Jurkat, Clone E6-1 (cell line): ENCODE measurements at places on chromosomes 13 and 19.
A peak's percentile ranks its signal among the peaks of the same experiment; 100 is the strongest.

DNA sequence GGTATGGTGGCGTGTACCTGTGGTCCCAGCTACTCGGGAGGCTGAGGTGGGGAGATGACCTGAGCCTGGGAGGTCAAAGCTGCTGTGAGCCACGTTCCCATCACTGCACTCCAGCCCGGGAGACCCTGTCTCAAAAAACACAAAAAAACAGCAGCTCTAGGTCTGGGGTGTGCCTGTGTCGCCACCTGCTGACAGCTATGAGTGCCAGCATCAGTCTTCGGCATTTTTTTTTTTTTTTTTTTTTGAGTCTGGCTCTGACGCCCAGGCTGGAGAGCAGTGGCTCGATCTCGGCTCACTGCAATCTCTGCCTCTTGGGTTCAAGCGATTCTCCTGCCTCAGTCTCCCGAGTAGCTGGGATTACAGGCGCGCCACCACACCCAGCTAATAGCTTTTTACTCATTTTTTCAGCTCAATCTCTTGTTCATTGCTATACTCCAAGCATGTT, 10.1 kb downstream of the AP2S1 start:
- DNase-seq: peak; percentile 64

DNA sequence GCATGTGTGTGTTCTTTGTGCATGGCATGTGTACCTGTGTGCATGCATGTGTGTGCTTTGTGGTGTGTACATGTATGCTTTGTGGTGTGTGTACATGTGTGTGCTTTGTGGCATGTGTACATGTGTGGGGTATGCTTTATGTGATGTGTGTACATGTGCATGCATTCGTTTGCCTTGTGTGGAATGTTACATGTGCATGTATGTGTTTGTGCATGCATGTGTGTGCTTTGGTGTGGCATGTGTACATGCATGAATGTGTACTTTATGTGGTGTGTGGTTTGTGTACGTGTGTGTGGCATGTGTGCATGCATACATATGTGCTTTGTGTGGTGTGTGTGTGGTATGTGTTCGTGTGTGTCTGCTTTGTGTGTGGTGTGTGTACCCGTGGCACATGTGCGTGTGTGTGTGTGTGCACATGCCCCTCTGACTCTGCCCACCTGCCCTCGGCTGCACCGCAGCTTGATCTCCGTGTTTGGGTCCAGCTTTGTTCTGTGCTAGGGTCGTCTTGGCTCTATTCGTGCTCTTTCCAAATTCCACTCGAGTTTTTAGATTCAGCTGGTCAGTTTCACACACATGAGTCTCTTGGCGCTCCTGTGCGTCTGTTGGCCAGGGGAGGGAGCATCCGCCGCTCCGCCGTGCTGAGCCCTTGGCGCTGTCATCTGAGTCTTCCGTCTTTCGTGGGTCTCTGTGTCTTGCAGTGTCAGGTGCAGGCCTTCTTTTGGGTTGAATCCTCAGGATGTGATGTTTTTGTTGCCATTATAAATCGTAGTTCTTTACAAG, 46.5 kb upstream of the TFDP1 start:
- DNase-seq: no peak

- DNase-seq: no peak
Observed at GRCh38 chr13:110812869-110813645, 99.6 kb downstream of the ING1 start.

DNA sequence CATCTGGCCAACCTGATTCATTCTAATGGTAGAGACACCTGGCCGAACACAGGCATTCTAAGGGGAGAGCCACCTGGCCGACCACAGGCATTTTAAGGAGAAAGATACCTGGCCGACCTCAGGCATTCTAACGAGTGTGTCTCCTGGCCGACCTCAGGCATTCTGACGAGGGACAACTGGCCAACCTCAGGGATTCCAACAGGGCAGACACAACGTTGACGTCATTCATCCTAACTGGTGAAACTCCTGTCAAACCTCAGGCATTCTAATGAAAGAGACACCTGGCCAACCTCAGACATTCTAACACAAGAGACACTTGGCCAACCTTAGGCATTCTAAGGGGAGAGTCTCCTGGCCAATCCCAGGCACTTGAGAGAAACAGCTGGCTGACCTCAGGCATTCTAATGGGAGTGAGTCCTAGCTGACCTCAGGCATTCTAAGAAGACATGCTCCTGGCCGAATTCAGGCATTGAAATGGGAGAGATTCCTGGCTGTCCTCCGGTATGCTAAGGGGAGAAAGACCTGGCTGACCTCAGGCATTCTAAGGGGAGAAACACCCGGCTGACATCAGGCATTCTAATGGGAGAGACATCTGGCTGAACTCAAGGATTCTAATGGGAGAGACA, 1352.5 kb downstream of the UQCRFS1 start:
- no peak for DNase-seq

DNA sequence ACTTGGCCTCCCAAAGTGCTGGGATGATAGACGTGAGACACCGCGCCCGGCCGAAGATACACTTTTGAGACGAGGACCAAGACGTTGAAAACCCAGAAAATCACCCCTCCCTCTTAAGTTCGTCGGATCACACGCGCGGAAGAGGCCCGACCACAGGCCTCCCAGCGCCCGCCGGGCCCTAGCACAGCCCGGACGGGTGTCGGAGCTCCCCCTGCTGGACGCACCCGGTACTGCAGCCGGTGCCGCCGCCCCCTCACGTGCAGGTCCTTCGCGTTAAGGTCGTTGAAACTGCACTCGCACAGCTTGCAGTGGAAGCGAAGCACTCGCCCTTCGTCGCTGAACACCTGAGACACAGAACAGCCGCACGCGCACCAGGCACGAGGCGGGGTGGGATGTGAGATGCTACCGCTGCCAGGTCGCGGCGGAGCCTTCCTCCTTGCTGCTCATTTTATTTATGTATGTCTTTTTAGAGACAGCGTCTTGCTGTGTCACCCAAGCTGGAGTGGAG, 35.7 kb upstream of the MATK start:
- peak; percentile 69 for DNase-seq

DNA sequence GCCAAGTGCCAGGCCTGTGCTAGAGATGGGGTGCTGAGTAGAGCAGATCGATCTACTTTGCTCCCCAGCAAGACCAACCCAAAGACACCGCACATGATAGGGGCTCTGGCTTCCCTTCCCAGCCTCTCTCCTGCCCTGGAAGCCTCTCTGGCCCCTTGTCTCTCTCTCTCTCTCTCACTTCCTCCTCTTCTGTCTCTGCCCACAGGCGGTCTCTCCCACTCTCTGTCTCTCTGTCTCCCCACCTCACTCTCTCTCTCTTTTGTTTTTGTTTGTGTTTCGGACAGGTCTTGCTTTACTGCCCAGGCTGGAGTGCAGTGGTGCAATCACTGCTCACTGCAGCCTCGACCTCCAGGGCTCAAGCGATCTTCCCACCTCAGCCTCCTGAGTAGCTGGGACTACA, 1.3 kb downstream of the SELENOV start:
- no peak for DNase-seq

GRCh38 chr13:45278096-45278645, 62.8 kb downstream of the TPT1 start:
- no peak for DNase-seq

DNA sequence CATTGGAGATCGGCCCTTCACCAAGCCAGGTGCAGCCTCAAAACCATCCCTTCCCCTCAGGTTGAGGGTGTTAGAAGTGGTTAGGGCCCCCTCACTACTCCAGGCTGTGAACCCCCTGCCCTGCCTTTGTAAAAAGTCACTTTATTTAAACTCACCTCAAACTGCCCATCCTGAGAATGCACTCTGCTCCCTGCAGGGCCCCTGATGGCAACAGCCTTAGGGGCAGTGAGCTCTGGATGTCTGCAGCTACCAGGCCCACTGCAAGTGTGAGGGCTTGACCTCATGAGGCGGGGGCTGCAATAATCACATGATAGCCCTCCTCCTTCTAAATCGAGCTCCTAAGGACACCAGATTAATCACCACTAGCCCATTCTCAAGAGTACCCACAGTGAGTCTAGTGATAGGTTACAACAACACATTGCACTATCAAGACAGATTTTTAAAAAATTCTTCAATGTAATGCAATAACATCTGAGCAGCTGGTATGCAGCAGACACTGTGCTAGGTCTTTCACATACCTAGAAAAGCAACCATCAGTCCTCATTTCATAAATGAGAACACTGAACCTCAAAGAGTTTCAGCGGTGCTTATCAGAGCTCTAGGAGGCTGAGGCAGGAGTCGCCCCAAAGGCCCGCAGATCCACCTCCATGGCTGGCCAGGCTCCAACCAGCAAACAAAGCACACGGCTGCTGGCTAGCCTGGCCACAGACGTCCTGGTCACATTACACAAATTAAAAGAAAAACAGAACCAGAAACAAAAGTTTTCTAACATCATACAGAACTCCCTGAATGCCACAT, 26.0 kb downstream of the SLC7A1 start:
- DNase-seq: no peak

DNA sequence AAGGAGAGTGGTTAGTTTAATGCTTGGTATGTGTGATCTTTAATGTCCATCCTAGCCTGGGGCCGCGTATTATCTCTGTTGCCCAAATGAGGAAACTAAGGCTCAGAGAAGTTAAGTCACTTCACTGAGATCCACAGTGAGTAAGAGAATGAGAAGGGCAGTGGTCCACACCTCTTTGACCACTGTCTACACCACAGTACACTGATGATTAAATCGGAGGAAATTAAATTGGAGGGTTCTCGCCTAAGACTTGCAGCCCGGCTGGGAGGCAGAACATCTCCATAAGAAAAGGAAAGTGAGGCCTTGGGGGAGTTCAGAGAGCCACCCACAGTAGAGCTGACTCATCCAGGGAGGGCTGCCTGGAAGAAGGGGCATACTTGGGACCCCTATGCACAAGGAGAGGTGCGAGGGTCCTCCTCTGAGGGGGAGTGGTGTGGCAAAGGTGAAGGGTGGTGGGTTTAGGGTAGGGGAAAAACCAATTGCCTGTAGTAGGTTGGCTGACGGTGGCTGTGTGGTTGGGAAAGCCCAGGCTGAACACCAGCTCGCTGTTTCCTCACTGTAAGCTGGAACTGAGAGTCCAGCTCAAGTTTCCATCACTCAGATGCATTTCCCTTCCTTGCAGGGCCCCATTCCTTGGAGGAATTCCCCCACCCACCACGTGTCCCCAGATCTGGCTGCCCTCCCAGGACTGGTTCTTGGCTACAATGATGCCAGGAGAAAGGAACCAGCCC, 15.0 kb upstream of the DHRS12 start:
- DNase-seq: no peak

GRCh38 chr19:33098055-33098534, 17.1 kb downstream of the GPATCH1 start:
- DNase-seq: no peak

- peak; percentile 72 for DNase-seq
Observed at GRCh38 chr19:50357178-50358100, 8.0 kb downstream of the NAPSA start.

DNA sequence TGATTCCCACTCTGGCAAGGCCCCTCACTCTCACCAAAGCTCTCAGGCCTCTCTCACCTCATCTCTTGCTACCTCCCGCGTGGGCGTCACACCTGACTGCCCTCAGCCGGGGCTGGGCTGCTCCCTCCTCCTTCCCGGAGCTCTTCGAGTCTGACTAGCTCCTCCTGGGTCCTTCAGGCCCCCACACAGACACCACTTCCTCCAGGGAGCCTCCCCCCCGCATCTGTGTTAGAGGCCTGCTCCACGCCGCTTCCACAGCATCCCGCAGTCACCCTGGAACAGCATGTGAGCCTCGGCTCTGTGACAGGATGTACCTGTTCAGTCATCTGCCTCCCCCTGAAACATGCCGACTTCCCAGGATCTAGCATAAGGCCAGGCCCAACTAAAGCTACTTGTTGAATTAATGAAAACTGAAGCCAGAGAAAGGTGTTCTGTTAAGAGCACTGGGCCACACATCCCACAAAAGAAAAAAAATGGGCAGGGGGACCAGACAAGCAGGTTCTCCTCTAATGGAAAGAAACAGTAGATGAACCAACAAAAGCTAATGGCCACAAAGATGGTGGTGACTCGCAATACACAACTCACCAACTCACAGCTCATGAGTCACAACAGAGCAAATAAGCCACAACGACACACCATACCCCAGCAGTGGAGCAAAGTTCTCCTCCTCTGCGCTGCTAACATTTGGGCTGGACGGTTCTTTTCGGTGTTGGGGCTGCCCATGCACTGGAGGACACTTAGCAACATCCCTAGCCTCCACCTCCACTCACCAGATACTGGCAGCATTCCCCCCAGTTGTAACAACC, 3.0 kb downstream of the PPP6R1 start:
- DNase-seq: peak; percentile 72

DNA sequence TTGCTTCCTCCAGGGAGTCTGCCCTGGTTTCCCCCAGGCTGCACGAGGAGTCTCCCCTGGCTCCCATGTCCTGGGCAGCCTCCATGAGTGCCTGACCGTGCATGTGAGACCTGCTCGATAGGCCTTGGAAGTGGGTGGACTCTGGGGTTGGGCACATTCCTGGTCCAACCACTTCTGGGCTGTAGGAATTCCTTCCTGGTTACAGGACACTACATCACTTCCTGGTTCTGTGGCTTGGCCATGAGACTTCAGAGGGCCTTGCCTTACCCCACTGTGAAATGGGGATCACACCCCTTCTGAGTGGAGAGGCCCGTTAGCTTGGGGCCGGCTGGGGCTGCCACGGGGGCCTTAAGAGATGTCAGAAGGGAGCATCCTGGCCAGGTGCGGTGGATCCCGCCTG, 4.0 kb upstream of the ZNF628 start:
- no peak for DNase-seq

GRCh38 chr19:2495130-2495641, 19.3 kb downstream of the GADD45B start:
- DNase-seq: no peak

GRCh38 chr19:3459089-3459881, 21.0 kb downstream of the SMIM24 start:
- DNase-seq: no peak

- no peak for DNase-seq
Observed at GRCh38 chr19:391726-392374, 17.1 kb downstream of the C2CD4C start.

- DNase-seq: peak; percentile 63
Observed at GRCh38 chr19:21691661-21692060, 75.7 kb downstream of the ZNF100 start.

DNA sequence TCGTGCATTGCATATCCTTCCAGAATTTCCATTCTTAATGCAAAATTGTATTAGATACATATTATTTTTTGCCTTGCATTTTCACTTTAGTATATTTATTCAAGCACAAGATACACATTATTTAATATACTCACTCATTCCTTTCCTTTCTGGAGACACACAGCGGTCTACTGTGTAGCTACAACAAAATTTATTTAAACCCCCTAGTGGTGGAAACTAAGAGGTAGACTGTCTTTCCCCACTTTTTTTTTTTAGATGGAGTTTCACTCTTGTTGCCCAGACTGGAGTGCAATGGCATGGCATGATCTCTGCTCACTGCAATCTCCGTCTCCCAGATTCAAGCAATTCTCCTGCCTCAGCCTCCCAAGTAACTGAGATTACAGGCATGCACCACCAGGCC, 2040.3 kb upstream of the PCDH20 start:
- peak; percentile 5 for DNase-seq

DNA sequence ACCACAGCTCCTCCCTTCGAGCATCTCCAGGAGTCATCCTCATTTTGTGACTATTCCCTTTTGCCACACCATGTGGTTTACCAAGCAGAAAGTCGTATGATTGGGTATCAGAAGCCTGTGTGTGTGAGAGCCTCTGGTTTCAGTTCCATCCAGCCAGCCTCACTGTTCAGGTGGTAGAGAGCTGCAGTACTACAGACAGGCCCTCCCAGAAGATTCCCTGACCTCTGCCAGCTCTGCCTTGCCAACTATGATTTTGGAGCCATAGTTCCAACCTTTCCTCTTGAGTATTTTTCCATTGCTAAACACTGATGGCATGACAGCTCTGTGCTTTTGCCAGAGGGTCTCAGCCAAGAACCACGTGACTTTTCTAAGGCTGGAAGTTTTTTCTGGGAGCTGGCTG, 82.5 kb downstream of the DHRS12 start:
- no peak for DNase-seq

GRCh38 chr13:110716247-110716515, 2.7 kb downstream of the ING1 start:
- no peak for DNase-seq
